HFFc6 (cell line): ENCODE measurements at places on chromosomes 7 and 10.
A peak's percentile ranks its signal among the peaks of the same experiment; 100 is the strongest.

DNA sequence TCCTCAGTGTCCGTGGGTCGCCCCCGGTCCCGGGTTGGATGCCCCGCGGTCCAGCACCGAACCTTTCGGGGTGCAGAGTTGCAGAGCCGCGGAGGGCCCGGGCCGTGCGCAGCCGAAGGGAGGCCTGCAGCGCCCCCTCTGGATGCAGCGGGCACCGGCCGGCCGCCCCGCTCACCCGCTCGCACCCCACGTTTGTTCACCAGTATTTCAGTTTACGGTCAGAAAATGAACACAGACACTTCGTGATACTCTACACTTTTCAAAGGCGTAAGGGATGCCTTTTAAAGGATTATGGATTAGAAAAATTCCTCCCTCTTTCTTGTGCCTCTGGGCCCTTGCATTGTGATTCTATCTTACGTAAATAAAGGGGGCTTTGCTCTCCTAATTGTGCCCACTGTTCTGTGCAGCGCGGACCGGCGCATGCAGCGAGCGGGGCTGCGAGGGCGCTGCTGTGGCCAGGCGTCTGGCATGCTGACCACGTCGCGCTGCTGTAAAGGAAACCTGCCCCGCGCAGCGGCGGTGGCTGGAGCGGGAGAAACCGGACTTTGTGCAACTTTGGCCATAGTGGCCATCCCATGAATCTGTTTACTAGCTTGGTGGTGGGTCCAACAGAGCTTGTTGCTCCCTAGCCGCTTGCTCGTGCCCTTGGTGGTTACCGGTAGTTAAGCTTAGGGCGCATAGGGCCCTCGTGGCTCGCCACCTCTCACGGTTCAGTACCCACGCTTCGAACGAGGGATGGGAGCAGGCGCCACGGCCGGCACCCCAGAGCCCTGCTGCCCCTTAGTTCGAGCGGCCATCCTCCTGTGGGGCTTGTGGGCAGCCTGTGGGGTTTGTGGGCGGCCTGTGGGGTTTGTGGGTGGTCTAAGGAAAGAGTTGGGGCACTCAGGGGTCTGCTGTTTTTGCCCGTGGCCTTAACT lies 739 bp upstream of the MEST start:
- no peak overlapping the region for H3K27ac ChIP-seq
- peaks cover 31% of the 10 kb centered on the region for H3K27me3 ChIP-seq
- peaks cover 34% of the 10 kb centered on the region for H3K4me1 ChIP-seq
- DNase-seq = no peak
- peak overlapping the region; percentile 79 for H3K4me3 ChIP-seq

- no peak overlapping the region for H3K4me3 ChIP-seq
- DNase-seq = no peak
- no peak overlapping the region for H3K27ac ChIP-seq
- H3K27me3 ChIP-seq = peaks cover 1% of the 10 kb centered on the region; the same call in 1 of the 2 replicates
- H3K36me3 ChIP-seq = no peaks in the 10 kb centered on the region
- no peaks in the 10 kb centered on the region for H3K4me1 ChIP-seq
These were observed 262.5 kb downstream of the TCERG1L start for GRCh38 chr10:131049016-131049415.

DNA sequence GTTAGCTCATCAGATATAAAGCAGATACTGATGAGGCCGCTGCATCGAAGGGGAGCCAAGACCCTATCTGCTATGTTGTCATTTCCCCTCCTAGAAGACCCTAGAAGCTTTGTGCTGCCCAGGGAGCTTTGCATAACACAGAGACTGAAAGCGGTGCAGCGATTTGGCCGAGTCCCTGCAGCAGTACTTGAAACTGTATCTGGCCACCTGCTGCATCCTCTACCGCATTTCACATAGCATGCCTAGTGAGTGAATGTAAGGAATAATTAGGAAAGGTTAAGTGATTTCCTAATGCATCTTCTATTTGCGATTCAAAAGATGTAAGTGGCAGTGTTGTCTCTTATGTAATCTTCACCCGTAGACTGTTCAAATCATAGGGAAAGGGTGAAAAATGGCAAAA lies 106.7 kb downstream of the LRMDA start:
- no peaks in the 10 kb centered on the region for H3K36me3 ChIP-seq
- peaks cover 12% of the 10 kb centered on the region for H3K27me3 ChIP-seq
- H3K27ac ChIP-seq = no peak overlapping the region
- no peak for DNase-seq

- H3K27me3 ChIP-seq = peaks cover 3% of the 10 kb centered on the region
- H3K4me3 ChIP-seq = no peak overlapping the region
- peak; percentile 57 for DNase-seq
These were observed 22.6 kb upstream of the VDAC2 start for GRCh38 chr10:75187961-75188426.

GRCh38 chr7:84372155-84372621 lies 177.6 kb upstream of the SEMA3A start:
- DNase-seq = peak; percentile 94
- peak overlapping the region; percentile 49 for H3K4me3 ChIP-seq
- no peaks in the 10 kb centered on the region for H3K36me3 ChIP-seq
- peak overlapping the region; percentile 87 for H3K27ac ChIP-seq

DNA sequence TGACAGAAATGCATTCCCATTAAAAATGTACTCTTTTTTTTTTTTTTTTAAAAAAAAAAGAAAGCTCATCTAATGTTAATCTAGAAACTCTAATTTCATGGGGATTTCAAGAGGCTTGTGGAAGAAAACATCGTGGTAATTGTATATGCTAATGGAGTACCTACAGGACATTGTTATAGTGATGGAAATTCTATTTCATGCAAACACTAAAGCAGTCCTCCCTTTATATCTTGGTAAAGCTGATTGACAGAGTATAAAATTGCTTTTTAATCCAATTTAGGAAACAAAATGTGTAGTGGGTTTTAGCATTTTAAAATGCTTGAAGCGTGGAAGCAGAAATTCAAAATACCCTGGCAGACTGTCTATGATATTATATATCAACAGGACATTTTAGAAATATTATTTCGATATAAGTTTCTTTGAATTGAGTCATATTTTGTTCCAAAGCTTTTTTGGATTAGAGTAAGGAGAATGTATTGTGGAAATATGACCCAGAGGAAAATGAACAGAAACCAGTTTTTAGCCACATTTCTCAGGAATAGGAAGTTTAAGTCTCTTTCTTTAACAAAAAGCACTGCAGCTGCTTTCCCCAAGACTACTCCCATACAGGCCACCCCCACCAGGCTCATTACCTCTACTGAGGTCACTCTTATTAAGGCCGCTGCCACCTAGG lies 121.9 kb downstream of the WNT2 start:
- peaks cover 10% of the 10 kb centered on the region for H3K4me1 ChIP-seq
- peaks cover 2% of the 10 kb centered on the region for H3K27me3 ChIP-seq
- DNase-seq = no peak
- H3K4me3 ChIP-seq = no peak overlapping the region

- H3K27me3 ChIP-seq = peaks cover 3% of the 10 kb centered on the region; the same call in 1 of the 2 replicates
- no peak overlapping the region for H3K27ac ChIP-seq
- H3K36me3 ChIP-seq = no peaks in the 10 kb centered on the region
- no peak overlapping the region for H3K4me3 ChIP-seq
These were observed 65.3 kb downstream of the MACC1 start for GRCh38 chr7:20151708-20152456.

GRCh38 chr7:74464931-74465886 lies 11.5 kb downstream of the GTF2IRD1 start:
- H3K4me3 ChIP-seq = no peak overlapping the region
- H3K27ac ChIP-seq = no peak overlapping the region
- no peaks in the 10 kb centered on the region for H3K27me3 ChIP-seq
- H3K36me3 ChIP-seq = no peaks in the 10 kb centered on the region
- H3K4me1 ChIP-seq = no peaks in the 10 kb centered on the region

- H3K27me3 ChIP-seq = peaks cover 21% of the 10 kb centered on the region
- peak; percentile 39 for DNase-seq
- H3K36me3 ChIP-seq = 0 out of 2 replicates have a peak, but pooled peaks cover 3% of the 10 kb centered on the region
- no peak overlapping the region for H3K4me3 ChIP-seq
These were observed 13.4 kb downstream of the BRI3 start for GRCh38 chr7:98294798-98295382.

- H3K36me3 ChIP-seq = peaks cover 30% of the 10 kb centered on the region
- peak overlapping the region; percentile 75 for H3K27ac ChIP-seq
- DNase-seq = peak; percentile 58
- no peaks in the 10 kb centered on the region; the same call in 1 of the 2 replicates for H3K27me3 ChIP-seq
- H3K4me3 ChIP-seq = 0 out of 2 replicates have a peak overlapping the region, but pooled peaks have one; percentile 21
These were observed 66.9 kb downstream of the SEMA3C start for GRCh38 chr7:80851896-80852476.

DNA sequence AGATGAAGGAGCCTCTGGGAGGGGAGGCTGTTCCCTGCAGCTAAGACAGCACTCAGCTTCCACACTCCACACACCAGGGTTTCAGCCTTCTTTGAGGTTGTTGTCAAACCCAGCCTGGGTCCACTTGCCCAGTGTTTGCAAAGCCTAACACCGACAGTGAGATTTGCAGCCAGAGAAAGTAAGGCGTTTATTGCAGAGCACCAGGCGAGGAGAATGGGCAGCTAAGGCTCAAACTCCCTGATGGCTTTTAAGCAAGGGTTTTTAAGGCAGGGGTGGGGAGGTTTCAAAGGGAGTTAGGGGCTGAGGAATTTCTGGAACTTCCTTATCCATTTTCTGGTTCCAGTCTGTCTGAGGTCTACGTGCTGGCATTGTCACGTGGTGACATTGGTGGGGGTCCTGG lies 4.7 kb upstream of the ZNF775 start:
- H3K36me3 ChIP-seq = peaks cover 5% of the 10 kb centered on the region
- peaks cover 6% of the 10 kb centered on the region for H3K27me3 ChIP-seq
- H3K4me1 ChIP-seq = peaks cover 36% of the 10 kb centered on the region
- no peak for DNase-seq

- H3K4me1 ChIP-seq = no peaks in the 10 kb centered on the region
- no peak overlapping the region for H3K27ac ChIP-seq
- H3K36me3 ChIP-seq = no peaks in the 10 kb centered on the region
These were observed 191.9 kb downstream of the MDFIC start for GRCh38 chr7:115113776-115114175.

DNA sequence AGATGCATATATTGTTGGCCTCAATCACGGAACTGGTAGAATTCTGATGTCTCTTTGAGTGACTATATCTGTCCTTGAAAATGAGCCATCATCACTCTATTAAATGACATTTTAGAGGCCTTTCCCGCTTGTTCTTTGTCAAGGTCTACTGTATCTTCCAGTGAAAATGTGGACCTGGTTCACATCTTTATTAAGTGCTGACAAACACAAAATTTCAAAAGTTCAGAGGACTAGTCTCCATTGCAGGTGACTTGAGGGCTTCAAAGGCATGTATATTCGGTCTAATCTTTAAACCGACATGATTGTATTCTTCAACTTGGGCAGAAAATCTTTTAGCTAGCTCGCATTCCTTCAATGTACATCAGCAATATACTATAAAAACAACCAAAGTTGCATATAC lies 36.6 kb upstream of the VWDE start:
- no peaks in the 10 kb centered on the region for H3K27me3 ChIP-seq
- H3K36me3 ChIP-seq = no peaks in the 10 kb centered on the region
- no peak overlapping the region for H3K4me3 ChIP-seq
- DNase-seq = no peak

DNA sequence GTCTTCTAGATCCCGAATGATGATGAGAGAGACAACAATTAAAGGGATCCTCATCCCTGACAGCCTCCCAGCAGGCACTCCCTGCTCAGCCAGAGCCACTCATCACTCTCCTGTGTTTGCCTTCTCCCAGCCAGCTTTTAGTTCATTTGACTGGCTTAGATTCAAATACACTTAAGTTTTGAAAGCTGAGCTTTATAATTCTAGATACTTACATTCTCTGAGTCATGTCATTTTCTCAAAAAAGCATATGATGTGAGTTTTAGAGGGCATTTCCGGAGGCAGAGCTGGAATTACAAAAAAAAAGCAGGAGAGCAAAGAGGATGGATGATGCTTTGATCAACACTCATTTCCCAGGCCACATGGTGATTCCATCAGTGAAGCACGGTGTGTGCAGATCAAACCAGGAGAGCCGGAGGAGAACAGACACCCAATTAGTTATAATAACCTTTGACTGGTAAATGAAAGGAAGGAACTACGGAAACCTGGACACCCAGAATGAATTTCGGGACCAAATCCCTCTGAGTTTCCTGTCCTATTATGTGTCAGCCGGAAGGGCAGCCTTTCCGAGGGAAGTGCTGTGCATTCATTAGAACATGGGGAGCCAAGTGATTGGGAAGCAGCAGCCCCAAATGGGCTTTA lies 81.5 kb upstream of the HPS1 start:
- DNase-seq = peak; percentile 77
- no peaks in the 10 kb centered on the region for H3K27me3 ChIP-seq
- H3K27ac ChIP-seq = no peak overlapping the region

GRCh38 chr10:22682237-22683139 lies 31.9 kb downstream of the PIP4K2A start:
- no peaks in the 10 kb centered on the region for H3K27me3 ChIP-seq
- H3K36me3 ChIP-seq = peaks cover 11% of the 10 kb centered on the region
- peak; percentile 36 for DNase-seq

DNA sequence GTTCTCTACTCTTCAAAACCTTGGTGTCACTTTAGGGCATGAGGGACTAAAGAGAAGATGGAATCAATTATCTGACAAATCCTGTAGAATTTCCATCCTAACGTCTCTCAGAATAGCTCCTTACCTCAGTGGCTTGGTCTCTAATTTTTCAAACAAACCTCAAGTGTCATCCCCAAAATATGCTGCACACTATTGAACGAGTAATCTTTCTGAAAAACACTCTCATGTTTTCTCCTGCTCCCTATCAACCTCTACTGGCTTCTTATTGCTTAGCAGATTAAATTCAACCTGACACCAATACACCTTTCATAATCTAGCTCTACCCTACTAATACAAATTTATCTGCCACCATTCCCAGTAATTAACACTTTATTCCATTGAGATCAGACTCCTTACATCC lies 8.5 kb downstream of the CNOT4 start:
- H3K4me1 ChIP-seq = peaks cover 49% of the 10 kb centered on the region
- no peaks in the 10 kb centered on the region for H3K27me3 ChIP-seq
- peak; percentile 63 for DNase-seq
- H3K4me3 ChIP-seq = no peak overlapping the region
- H3K36me3 ChIP-seq = peaks cover 1% of the 10 kb centered on the region; the same call in 1 of the 2 replicates
- H3K27ac ChIP-seq = peak overlapping the region; percentile 64

DNA sequence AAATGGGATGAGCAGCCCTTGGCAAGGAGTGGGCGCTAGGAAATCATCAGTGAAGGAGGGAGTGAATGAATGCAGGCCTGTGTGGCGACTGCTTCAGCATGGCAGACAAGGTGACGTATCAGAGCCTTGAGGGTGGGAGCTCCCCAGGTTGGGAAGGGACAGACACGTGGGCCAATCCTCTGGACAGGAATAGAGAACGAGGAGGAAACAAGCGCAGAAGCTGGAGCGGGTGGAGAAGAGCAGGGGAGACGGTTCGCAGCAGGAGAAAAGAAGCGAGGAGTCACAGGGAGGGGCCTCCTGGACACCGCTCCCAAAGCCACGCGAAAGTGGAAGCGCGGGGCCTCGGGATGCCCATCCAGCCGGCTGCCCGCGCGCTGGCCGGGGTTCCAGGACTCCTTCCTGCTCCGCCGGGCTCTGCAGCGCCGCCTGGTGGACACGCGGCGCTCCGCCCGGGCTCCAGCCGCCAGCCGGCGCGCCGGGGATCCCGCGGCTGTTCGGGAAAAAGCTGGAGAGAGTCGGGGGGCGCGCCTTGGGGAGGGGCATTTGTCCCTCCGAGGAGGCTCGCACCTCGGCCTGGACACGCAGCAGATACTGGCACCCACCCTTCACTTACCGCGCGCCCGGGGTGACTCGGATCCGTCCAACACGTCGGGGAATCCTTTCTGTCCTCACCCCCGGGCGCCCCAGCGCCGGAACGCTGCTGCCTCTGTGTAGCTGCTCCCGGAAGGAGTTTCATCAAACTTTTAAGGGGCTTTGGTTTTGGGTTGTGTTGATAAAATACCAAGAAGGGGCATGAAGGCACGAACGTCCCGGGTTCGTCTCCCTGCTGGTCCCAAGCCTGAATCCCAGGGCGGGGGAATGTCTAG lies 6.3 kb downstream of the ZNF503 start:
- H3K27me3 ChIP-seq = peaks cover 15% of the 10 kb centered on the region
- H3K4me1 ChIP-seq = peaks cover 10% of the 10 kb centered on the region; the same call in 1 of the 2 replicates
- no peak overlapping the region for H3K27ac ChIP-seq
- no peak overlapping the region for H3K4me3 ChIP-seq
